Astrocyte (in vitro differentiated cells and primary cell): ENCODE measurements at places on chromosomes 2 and 18. TPM values are rescaled to one million over a fixed set of nuclear protein-coding genes. Genes with fewer than 3 reads are reported as not detected.

- DNase-seq: no peak
Measured at GRCh38 chr2:187642498-187642897, 88.3 kb upstream of the TFPI start.

Gene LIMS3
- total RNA-seq: 3.2 and 7.1 TPM in 2 replicates

GRCh38 chr18:79548077-79548450, 131.5 kb upstream of the CTDP1 start:
- DNase-seq: no peak

- no peak for DNase-seq
Measured at GRCh38 chr18:52242711-52243110, 97.3 kb upstream of the DCC start.

Gene C2orf80
- not detected in 2 replicates for total RNA-seq

DNA sequence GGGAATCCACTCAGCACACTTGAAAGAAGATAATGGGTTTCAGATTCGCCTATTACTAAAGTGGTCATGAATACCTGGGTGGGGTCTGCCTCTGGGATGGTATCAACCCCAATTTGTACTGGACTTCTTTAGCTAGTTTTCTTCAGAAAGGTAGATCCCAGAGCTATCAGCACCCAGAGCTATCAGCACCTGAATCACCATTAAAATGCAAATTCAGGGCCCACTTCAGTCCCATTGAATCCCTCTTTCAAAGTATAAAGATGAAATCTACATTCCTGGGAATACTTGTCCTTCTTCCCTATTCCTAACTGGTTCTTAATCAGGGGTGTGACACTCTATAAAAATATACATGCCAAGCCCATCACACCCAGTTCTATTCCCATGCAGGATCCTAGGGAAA, 914.3 kb downstream of the DCC start:
- no peak for DNase-seq

DNA sequence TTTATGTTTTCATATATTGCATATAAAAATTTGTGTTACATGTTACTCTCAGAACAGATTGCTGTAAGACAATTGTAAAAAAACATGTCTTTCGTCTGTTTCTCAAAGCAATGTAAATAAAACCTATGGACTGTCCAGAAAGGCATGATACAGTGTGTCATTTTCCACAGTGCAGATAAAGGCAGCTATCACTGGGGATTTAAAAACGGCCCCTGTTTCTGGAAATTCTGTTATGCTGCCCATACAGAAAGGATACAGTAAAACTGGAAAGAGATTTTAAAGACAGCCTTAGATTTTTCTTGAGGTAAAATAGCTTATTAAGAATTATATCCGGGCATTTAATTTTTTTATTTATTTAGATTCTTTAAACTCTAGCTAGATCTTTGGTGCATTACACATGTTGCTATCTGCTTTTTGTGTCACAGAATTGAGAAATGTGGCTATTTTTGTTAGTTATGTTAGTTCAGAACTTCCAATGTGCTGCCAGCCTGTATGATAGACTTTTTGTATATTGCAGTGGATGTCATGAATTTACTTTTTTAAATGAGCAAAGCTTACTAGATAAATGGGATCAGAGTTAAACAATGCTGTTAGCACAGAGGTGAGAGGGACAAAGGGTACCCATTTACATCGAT, 859 bp upstream of the INO80D start:
- no peak for DNase-seq

GRCh38 chr2:15299904-15300520, 261.1 kb downstream of the NBAS start:
- no peak for DNase-seq

DNA sequence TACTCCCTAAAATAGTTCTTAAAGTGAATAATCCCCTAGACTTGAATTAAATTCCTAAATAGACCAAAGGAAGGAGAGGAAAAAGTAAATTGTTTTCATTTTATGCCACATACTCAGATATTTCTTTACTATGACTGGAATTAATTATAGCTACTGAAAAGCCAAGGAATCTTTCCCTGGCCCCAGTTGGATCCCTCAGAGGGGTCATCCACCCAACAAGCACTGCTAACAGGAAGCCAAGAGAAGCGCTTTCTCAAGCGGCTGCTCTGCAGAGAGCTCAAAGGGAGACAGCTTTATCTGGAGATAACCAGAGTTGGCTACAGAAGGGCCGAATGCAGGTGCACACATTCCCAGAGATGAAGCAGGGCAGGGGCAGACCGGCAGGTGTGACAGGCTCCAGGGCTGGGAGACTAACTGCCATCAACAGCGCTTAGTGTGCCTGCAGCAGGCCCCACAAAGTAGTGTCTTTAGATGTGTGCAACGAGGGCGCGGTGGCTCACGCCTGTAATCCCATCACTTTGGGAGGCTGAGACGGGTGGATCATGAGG, 51.1 kb downstream of the POLR1A start:
- peak; percentile 49 for DNase-seq

Gene NCK2
- total RNA-seq: 61.6 and 62.9 TPM in 2 replicates

Gene SIX2
- 7.4 and 10.1 TPM in 2 replicates for total RNA-seq

DNA sequence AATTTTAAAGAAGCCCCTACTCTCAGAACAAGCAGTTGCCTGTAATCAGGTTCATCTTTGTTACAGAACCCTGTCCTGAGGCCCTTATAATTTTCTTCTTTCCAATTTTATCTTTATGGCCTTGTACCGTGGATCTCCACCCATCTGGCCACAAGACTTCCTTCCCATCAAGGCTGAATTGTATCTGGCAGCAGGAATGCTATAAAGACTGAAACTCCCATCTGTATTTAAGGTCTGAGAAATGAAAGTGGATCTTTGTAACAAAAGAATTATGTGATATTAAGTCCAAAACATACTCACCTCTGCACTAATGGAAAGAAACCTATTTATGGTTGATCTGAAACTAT, 91.8 kb downstream of the METTL8 start:
- no peak for DNase-seq

DNA sequence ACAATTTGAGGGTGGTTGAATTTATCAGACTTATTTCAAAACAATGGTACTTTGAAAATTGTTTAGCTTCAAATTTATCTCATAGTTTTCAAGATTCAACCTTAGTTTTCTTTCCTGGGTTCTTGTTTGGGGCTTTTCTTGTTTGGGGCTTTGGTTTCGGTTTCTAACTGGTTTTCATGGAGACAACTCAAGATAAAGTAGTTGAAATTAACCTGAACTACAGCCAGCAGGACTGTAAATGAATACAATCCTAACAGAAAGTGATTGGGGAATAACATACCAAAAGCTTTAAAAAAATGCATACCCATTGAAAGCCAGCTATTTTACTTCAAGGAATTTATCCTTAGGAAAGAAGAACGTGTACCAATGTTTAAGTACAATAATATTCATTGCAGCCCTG, 133.5 kb upstream of the SLC14A2 start:
- DNase-seq: peak; percentile 30

DNA sequence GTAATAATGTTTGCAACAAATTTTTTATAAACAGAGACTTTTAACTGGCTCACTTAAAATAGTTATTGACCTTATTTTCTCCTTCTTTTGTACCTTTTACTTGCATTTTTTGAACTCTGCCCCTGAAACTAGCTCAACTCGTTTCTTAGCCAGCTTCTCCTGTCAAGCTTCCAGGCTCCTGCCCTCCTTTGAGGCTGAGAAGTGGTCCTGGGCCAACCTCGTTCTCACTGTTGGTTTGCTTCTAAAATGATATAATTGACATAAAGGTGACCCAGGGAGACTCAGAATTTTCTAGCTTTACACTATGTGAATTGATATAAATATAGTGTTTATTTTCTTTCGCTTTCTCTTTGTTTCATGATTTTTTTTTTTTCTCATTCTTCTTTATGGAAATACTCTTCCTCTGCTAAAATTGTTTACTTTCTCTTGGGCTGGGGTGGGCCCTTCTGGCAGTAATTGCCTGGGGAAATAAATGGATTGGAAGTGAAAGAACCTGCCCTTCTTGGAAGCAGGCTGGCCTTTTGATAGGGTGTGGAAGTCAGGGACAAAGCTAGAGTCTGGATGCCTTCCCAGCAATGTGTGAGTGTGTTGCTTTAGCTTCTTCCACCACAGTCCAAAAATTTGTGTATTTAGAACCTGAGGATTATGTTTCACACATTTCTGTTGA, 30.7 kb downstream of the GPD2 start:
- peak; percentile 80 for DNase-seq

GRCh38 chr2:62505750-62506420, at the start of gene TMEM17:
Gene TMEM17 (minus strand): TSS chr2:62506195. CDS start chr2:62506129, 66 bp downstream.
- peak; percentile 84 for DNase-seq

DNA sequence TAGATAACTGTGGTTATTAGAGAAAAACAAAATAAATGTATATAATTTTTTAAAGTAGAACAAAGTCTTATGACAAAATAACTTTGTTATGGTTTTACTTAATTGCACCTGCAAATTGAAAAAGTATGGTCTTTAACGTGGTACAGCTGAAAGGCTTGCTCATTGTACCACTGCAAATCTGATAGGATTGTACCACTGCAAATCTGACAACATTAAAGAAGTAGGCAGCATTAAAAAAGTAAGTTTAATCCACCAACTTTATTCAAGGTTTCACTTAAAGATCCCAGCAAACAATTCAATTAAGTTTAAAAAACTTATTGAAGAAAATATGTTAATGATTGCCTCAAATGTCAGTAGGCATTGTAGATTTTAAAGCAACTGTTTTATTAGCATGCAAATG, 4.7 kb downstream of the SP5 start:
- DNase-seq: no peak

DNA sequence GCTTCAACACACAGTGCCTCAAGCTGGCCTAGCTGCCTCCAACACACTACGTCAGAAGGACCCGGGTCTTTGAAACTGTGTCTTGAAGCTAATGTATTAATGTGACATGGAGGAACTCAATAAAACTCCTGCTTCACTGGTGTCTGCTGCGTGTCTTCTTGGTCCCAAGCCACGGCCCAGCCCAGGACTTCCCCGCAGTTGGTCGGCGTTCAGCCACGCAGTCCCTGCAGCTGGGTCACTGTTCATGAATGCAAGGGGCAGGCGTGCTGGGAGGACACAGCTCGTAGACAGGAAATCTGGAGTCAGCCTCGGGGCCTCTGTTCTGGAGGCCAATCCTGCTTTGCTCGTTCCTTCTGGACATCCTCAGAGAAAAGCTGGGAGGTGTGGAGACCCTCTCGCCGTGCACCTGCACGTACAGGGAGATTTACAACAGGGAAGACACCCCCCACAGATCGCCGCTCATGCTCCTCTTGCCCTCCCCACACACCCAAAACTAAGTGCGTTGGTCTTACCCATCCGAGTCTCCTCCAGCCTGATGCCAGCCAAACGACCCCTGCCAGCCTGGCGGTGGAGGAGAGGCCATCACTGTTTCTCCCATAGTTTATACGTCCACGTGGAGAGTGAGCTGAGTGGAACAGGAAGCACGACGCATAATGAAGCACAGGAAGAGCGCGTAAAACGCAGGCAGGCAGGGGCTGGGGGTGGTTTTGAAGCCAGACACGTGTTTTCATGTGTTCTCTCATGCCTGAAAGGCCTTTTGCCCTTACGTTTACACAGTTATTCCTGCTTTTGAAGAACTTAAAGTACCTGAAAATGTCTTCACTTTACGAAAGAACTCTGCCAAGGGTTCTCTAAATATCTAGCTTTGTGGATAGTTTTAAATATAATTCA, 39.7 kb downstream of the ADI1 start:
- DNase-seq: no peak

Gene INO80C
- 21.1 and 24.6 TPM in 2 replicates for total RNA-seq

- DNase-seq: no peak
Measured at GRCh38 chr2:96157649-96158553, 12.7 kb upstream of the DUSP2 start.

- DNase-seq: no peak
Measured at GRCh38 chr18:50360611-50361010, 14.2 kb upstream of the SKA1 start.

- peak; percentile 75 for DNase-seq
Measured at GRCh38 chr18:49359732-49360444, 100.6 kb downstream of the DYM start.

DNA sequence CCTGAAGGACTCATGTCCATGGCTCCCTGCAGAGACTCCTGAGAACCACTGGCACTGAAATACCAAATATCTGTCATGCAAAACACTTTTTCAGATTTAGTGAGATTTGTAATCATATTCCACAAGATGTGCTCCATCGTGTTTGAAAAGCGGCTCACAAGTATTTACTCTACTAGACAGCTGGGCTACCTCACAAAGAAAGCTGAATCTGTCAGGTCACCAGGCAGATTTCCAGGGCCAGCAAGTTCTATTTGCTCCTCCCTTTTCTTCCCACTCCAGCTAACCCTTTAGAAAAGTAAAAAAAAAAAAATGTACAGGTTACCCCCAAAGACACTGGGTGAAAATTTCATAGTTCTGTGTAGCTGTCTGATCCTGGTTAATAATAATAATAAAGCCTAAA, 22.9 kb downstream of the WIPF1 start:
- DNase-seq: no peak

DNA sequence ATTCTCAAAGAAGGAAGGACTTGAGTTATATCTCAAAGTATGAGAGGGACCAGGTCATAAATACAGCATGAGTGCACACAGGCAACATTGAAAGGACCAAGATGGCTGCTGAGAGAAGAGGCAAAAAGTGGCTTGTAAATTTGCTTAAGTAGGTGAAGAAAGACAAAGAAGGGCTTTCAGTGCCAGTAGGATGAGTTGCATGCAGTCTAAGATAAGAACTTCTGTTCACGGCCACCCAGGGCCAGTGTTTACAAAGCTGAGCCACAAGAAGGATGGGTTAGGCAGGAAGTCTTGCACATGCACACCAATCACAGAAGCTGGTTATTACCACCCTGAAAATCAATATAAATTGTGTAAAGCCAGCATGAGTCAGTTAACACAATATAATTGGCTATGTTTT, 3.1 kb upstream of the ABCB11 start:
- DNase-seq: peak; percentile 37

DNA sequence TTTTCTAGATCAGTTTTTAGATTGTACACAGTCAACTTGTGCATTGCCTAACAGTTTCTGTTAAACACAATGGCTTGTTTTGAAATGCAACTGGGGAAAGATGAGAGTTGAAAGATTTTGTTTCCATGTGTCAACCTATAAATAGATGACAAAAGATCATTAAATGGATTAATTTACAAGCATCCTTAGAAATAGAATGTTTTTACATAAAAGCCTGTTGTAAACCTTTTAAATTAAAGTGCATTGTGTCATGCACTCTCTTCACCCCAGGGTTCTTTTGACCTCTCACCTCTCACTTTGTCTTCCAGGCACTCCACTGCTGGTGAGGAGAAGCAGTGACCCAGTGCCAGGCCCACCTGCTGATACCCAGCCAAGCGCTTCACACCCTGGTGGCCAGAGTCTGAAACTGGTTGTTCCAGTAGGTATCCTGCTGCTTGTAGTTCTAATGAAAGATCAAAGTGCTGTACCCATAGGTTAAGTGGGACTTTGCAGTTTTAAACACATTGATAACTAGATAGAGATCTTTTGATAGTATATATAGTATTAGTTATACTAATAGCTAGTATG, 502.1 kb downstream of the PARD3B start:
- no peak for DNase-seq

DNA sequence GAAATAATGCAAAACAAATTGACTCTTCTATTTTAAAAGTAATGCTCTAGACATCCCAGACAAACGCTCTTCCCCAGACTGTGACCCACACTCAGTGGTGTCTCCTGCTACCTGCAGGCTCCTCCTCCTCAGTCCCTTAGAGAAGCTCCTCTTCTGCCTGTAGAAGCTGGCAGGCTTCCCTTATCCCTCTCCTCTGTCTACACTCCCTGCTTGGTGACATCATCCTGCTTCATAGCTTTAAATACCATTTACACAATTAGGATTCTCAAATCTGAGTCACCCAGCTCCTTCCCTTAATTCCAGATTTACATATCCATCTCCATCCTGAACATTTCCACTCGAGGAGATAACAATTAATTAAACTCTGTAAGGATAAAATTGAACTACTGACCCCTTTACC, 167.9 kb downstream of the FBXO15 start:
- peak; percentile 71 for DNase-seq
